ENCODE measurements at places on chromosomes 7 and 10.
A peak's percentile ranks its signal among the peaks of the same experiment; 100 is the strongest.

- no peak for DNase-seq
These were observed 218.4 kb downstream of the ADAM12 start for GRCh38 chr10:126169899-126170298.

GRCh38 chr10:89653410-89653869 lies 8.4 kb upstream of the PANK1 start:
- no peak for DNase-seq

GRCh38 chr10:122939856-122940543 lies 14.0 kb downstream of the C10orf88 start:
- DNase-seq: no peak

GRCh38 chr7:7641129-7641663 lies 644 bp downstream of the UMAD1 start:
- DNase-seq: no peak

GRCh38 chr7:1305873-1306272 lies 73.2 kb downstream of the UNCX start:
- DNase-seq: no peak

GRCh38 chr10:69172241-69172982 lies 7.6 kb upstream of the SUPV3L1 start:
- no peak for DNase-seq

GRCh38 chr10:133079836-133080682 lies 7.7 kb upstream of the ADGRA1 start:
- DNase-seq: no peak

DNA sequence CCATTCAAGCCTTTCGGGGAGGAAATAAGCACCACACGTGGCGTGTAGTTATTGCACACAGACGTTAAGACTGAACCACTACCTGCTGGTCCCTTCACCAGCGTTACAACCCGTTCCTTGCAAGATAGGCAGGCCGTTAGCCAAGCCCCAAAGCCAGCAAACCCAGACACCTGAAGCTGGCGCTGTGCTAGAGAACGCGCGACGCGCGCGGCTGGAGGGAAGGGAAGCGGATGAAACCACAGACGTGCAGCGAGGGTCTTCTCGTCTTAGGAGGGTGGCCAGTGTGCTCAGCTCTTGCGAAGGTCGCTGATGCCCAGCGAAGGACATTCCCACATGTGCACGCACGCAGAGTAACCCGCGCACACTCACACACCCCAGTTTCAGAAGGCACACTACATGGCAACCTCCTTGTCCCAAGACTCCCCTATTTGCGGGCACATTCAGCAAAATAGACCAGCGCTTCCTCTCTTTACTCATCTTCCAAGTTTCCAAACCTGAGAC lies 980 bp downstream of the TMEM26 start:
- DNase-seq: peak; percentile 22

GRCh38 chr10:125177641-125178640 lies 17.6 kb upstream of the CTBP2 start:
- no peak for DNase-seq

GRCh38 chr10:132813560-132814468 lies 27.9 kb upstream of the NKX6-2 start:
- DNase-seq: no peak

DNA sequence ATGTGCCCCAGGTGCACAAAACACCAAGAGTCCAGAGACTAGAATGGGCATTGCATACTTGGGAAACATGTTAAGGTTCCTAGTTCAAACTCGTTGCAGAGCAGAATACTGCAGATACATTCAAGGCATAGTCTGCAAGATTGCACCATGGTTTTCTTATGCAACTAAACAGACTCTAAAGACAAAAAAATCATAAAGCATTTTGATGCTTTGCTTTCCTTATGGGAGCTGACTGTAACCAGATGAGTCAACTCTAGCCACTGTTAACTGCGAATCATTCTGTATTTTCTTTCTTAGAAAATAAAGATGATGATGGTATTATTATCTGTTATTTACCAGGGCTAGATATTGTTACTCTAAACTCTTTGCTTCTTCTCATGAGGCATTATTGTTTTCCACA lies 19.7 kb downstream of the TRUB1 start:
- no peak for DNase-seq

DNA sequence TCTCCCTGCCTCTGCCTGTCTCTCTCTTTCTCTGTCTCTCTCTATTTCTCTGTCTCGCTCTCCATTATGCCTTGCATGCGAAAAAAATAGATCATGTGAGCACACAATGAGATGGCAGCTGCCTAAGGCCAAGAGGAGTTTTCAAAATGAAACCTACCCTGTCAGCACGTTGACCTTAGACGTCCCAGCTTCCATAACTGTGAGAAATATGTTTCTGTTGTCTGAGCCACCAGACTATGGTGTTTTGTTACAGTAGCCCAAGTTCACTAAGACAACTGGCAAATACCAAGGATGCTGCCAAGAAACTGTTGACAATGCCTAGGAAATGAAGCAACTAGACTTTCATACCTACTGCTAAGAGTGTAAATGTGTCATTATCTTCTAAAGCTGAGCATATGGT lies 70.6 kb upstream of the PLXDC2 start:
- no peak for DNase-seq

DNA sequence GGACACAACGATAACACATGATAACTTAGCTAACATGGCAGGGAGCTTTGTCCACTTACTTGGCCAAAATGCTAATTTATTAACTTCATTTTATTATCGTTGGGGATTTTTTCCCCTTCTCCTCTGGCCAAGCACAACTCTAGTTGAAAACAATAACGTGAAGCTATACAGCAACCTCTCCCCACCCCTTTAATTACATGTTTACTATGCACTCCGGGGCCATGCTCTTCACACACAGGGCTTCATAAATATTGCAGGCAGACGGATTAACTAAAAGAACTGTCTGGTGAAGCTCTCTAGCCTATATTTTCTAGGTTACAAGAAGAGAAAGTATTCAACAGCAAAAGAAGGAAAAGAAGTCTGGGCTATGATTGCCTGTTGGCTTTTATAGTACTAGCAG lies 51.7 kb downstream of the XRCC2 start:
- DNase-seq: no peak

DNA sequence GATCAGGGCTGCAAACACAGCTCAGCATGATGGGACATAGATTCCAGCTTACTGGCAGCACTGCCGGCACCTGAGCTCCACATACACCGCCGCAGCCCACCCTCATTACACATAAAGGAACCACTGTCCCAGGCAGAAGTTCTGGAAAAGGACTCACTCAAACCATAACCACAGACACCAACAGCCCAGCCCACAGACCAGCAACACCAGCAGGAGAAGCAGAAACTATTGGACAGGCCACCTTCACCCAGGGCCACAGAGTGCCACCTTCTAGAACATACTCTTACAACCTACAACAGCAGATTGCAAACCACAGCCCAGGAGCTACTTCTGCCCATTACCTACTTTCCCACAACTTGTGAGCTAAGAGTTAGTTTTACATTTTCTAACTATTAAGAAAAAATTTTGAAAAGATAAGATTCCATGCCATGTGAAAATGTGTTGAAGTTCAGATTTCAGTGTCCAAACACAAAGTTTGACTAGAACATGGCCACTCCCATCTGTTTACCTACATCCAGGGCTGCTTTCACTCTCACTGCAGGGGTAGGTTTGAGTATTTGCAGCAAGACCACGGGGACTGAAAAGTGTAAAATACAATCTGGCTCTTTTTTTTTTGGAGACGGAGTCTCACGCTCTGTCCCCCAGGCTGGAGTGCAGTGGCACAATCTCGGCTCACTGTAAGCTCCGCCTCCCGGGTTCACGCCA lies 153.0 kb downstream of the TNS3 start:
- DNase-seq: no peak

DNA sequence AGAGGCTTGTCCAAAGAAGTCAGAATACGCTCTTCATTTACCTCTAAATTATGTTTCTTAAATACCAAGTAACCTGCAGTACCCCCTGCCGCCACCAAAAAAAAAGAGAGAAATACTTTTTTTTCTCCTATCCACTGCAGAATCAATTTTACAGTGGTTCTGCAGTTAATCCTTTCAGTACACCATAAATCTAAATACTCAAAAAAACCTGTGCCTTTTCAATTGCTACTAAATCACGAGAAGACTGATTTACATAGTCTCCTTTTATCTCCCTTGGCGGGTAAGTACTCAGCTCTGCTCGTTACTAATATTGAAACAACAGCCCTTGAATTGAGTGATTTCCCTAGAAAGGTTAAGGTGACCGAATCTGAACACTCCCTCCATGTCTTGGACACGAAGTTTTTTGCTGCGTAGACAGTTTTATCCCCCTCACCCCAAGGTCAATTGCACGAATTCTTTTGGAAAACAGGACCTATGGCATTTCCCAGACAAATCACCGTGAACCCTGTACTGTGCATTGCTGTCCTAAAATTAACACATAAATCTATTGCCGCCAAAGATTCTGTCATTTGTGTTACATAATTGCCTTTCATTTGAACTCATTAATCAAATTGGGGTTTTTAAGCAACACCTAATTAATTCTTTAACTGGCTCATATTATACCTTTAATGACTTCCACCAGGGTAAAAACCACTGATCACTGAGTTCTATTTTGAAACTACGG lies 512 bp upstream of the VIM start:
- peak; percentile 54 for DNase-seq

GRCh38 chr10:12388671-12389070 lies 39.3 kb downstream of the CAMK1D start:
- DNase-seq: no peak

- DNase-seq: no peak
These were observed 271.9 kb downstream of the ADARB2 start for GRCh38 chr10:1465418-1465911.

- DNase-seq: no peak
These were observed 234.6 kb upstream of the CCDC6 start for GRCh38 chr10:60140651-60141632.

GRCh38 chr10:53536322-53536721 lies 763.7 kb upstream of the MBL2 start:
- DNase-seq: no peak

DNA sequence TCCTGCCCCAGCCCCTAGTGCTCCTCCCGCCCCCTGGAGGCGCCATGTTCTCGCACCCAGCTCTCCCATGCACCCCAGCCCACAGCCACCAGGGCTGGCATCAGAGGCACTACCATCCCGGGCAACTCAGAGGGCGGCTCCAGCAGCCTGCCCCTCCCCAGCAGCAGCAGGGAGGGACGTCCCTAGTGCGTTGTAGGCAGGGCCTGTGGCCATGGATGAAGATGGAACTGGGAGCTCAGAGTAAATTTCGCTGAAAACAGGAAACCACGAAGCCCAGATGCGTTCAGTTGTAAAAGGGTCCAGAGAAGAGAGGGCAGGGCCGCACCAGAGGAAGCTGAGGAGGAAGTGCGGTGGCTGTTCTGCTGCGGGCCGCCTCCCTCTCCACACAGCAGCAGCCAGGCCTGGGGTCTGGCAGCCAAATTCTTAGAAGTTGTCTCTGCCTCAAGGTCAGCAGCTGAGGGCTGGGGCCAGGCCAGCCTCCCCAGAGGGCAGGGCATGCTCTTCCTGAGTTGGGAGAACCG lies 24.6 kb downstream of the VSIR start:
- peak; percentile 78 for DNase-seq

DNA sequence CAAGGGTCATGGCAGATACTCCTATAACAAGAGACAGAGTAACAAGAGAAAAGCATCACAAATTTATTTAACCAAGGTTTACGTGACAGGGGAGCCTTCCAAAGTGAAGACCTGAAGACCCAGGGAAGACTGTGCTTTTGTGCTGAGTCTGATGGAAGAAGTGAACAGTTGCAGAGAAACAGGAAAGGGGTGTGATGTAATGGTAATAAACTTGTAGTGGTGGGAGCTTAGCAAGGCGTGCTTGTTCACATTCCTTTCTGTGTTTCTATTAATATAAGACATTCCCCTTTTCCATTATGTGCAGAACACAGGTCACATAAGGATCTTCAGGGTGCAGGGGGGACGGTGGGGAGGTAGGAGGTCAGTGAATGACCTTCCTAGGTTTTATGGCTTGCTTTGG lies 25.5 kb upstream of the C10orf67 start:
- DNase-seq: no peak

DNA sequence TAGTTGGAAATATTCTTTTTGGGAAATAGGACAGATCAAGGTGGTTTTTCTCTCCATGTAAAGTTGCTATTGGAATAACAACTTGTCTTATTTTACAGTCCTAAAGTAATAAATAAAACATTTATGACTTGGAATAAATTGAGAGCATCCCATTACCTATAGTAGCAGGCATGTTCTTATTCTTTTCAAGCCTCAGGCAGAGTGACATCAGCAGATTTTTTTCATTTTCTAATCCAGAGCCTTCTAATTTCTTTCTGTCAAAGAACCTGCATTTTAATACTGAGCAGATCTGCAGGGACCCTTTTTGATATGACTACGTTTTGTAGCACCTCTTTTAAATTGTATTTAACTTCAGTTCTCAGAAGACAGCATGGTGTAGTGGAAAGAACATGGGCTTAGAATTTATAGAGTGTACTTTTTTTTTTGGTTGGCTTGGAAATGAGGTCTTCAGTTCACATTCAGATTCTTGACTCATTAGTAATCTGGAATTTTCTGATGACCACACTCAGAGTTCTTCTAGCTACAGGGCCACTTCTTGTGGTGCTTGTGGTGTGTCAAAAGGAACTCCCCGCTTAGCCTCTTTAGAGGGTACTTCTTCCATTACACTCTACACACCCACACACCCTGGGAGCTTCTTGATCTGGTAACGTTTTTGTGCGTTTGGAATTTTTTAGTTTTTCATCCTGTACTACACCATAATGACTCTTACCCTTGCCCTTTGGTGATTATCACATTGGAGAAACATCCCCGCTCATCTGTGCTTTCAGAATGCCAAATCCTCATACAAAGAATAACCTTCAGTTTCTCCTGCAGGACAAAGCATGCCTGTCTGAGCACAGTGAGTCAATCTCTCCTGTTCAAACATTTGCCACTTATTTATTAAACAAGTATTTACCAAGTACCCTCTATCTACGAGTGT lies 34.6 kb downstream of the AGK start:
- DNase-seq: peak; percentile 54

- no peak for DNase-seq
These were observed 151.1 kb downstream of the SH3PXD2A start for GRCh38 chr10:103703941-103704919.

DNA sequence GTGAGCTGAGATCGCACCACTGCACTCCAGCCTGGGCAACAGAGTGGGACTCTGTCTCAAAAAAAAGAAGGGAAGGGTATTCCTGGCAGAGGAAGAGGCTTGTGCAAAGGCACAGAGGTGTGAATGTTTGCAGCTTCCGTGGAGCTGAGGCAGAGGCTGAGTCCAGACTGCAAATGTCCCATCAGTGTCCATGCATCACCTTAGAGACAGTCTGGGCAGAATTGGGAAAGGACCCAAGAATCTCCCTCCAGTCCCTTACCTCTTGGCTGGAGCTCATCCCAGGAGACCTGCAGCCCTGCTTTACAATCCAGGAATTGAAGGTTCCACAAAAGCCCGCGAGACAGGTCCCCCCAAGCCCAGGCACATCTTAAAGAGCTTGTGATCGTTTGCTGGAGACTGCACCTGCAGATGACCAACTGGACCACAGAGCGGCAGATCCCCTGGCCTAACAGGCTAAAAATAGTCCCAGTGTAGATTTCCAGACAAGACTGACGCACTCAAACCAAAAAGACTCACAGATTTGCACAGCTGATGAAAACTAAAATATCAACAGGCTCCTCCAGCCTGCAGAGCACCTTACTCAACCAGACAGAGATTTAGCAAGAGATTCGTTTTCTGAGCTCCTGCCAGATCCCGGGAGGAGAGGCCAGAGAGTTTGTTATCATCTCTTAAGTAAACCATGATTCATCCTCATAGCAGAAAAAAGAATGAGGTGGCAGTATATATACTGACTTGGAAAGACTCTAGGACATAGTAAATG lies 22.9 kb upstream of the NANOS1 start:
- no peak for DNase-seq

Measured in activated T-cell treated with anti-CD3 and anti-CD28 coated beads, Interleukin-2, amount 50 U/mL, for 48 hours (primary cell).